ENCODE measurements at places on chromosomes 2 and 18. TPM values are rescaled to one million over a fixed set of nuclear protein-coding genes. Genes with fewer than 3 reads are reported as not detected.

- peak; percentile 28 for DNase-seq
Measured at GRCh38 chr2:170843656-170844055, 27.0 kb downstream of the GAD1 start.

DNA sequence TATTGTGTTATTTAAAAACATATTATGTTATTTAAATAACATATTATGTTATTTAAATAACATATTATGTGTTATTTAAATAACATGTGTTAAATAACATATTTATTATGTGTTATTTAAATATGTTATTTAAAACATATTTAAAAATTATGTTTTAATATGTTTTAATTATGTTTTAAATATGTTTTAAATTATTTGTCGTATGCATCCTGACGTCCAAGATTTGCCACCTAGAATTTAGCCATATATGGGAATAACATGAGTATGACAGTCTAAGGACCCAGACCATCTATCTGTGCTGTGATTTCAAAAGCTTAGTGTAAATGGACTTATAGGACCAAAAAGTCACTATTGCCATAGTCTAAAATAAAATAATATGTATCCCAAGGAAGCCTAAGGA lies 484.3 kb upstream of the KLHL29 start:
- no peak for DNase-seq

GRCh38 chr18:68263481-68263880 lies 451.4 kb downstream of the TMX3 start:
- no peak for DNase-seq

- no peak for DNase-seq
Measured at GRCh38 chr18:24710474-24710873, 250.0 kb downstream of the HRH4 start.

DNA sequence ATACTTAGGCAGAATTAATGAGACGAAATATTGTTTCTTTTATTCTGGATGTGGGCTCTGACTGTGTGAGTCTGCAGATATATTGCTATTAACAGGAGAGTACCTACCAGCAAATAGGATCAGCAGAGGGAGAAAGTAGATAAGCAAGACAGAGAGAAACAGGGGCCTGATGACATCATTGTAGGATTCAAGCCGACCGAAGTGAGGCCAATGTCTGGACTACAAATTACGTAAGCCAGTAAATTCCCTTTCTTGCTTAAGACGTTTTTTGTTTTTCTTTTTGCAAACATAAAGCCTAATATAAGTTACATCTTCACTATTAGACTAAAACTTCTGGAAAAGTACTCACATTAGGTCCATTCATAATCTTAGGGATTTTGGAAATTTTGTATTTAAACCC lies 21.4 kb upstream of the PTPRM start:
- no peak for DNase-seq

GRCh38 chr2:209208211-209208610 lies 215.6 kb upstream of the MAP2 start:
- DNase-seq = no peak

DNA sequence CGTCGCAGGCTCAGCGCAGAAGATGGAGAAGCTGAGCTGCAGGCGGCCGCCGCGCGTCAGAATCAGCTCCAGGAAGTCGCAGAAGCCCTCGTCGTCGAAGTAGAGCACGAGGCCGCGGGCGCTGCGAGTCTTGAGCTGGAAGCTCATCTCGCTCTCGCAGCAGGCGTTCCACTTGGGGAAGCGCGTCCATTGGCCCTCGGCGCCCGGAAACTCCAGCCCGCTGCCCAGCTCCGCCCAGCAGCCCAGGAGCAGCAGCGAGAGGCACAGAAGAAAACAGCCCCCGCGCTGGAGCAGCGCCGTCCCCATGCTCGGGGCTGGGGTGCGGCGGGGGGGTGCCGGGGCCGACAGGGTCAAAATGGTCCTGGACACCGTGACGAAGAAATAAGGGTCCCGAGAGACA lies 4.0 kb downstream of the NRXN1 start:
- no peak for DNase-seq

DNA sequence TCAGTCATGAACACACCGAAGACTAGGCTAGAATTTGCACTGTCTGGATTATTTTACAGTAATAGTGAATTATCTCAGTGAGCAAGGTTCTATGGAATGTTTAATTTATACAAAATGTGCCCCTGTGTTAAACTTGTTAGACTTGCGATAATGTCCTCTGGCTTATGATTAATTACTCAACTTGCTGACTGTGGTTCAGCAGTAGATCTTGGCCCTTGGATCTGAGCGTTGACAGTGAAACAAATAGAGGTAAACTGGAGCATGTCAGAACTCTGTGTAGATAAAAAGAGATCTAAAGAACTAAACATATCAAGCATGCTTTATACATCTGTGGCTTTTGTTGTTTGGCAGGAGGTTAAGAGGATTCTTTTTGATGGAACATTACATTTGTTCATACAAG lies 407.6 kb downstream of the DSEL start:
- no peak for DNase-seq

DNA sequence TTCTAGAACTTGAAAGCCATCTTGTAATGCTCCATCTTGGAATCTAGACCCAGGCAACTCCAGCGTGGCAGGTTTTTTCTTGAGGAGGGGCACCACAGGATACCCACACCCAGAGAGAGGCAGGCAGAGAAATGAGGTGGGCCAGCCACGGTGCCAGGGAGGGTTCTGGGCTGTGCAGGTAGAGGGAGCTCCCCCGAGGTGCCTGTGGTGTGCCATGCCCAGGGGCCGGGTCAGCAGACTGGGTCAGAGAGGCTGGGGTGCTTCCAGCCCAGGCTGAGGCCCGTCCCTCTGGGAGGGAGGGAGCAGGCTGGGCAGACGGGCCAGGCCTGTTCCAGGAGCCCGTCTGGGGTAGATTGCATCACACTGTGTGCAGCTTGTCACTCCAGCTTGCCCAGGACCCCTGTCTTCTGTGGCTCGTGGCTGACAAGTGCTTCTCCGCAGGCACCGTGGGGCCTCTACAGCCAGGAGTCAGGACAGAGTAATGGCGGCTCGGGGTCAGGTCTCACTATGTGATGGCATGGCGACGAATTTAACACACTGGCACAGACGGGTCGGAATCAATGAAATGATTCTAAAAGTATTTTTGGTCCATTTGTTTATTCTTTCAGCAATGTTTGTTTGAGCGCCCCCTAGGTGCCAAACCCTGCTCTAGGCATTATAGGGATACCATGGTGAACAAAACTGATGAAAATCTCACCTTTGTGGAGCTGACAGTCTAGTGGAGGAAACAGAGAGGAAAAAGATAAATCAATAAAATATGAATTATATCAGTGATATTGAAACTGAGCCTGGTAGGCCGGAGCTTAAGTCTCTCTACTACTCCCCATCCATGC lies 144.0 kb downstream of the ACOXL start:
- DNase-seq = no peak

DNA sequence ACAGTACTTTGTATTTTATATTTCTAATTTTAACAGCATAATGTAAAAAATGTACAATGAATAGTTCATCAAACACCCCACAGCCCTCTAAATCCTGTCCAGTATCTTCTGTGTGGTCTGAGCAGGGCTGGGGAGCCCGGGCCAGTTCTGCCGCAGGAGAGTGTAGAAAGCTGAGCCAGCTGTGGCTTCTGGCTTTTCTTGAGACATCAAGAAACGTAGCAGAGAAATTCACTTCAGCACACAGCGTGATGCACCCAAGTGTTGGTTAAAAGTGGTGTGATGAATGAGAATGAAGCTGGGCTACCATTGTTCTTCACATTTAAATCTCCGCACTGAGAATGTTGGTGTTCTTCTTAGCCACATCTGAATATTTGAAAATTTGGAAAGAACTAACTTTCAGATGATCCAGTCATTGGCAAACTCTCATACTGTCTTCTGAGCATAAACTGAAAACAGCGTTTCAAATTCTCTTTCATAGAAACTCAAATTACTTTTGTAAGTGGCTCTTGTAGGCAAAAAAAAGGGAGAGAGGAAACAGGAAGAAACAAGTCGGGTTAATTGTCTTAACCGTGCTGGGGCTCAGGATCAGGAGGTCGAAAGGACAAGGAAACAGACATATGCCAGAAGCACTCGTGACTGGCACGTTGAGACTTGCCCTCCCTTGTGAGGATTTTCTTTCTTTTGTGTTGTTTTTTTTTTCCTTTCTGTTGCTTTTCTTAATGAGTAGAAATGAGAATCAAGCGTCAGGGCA lies 23.4 kb upstream of the TMEM87B start:
- DNase-seq = no peak

GRCh38 chr2:238518172-238518820 lies 91.6 kb downstream of the ASB1 start:
- DNase-seq = peak; percentile 94

DNA sequence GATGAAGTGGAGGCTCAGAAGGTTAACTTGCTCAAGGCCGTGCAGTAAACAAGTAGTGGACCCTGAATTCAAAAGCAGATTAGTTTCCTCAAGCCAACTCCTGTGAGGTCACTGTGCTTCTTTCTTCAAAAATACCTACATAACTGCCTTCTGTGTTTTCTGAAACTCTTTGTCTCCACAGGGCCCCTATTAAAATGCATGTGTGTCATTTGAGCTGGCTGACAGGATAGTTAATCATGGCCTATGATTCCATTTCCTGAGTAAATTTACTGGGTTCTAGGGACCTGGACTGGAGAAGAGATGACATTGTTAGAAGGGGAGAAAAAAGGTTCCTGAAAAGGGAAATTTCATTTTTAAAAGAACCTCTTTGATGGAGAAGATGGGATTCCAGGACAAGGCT lies 12.9 kb upstream of the DTNA start:
- no peak for DNase-seq

GRCh38 chr2:58860586-58860985 lies 619.5 kb upstream of the FANCL start:
- DNase-seq = no peak

GRCh38 chr2:161412346-161412745 lies 3.8 kb upstream of the TBR1 start:
- DNase-seq = no peak

DNA sequence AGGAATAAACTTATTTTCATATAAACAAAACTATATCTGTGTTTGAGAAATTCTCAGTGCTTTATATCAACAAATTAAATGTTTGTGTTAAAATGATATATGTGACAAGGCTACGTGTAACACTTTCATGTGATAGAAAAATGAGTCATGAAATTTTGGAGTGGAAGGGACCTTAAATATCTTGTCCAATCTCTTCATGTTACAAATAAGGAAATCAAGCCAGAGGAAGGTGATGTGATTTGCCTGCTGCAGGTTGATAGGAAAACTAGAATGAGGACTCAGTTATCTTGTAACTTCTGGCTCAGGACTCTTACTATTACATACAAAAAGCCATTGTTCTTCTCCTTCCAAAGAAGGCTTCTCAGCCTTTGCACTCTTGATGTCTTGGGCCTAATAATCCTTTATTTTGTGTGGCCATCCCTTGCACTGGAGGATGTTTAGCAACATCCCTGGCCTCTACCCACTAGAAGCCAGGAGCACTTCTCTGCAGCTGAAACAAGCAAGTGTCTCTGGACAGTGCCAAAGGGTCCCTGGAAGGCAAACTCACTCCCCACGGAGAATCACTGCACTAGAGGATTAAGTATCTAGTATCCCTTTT lies 43.0 kb upstream of the NARS1 start:
- no peak for DNase-seq

GRCh38 chr2:105933906-105934305 lies 189.2 kb downstream of the NCK2 start:
- no peak for DNase-seq

DNA sequence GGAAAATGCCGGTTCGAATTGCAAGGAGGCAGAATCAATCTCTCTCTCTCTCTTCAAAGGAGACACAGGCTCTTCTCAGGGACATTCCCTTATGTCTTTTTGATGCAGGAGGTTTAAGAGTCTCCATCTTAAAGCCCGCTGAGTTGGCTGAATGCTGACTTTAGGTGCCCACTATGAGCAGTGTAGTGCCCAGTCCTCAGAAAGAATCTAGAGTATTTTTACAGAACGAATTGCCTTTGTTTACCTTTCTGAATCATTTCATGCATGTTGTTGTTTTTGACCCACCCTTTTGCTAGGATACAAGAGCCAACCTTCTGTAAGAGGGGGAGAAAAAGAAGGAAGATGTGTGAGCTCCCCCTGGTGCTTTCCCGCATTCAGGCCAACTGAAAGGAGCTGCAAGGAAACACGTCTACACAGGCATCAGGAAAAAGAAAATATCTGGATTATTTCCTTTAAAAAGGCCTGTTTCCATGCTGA lies 193.5 kb upstream of the TCF4 start:
- no peak for DNase-seq

DNA sequence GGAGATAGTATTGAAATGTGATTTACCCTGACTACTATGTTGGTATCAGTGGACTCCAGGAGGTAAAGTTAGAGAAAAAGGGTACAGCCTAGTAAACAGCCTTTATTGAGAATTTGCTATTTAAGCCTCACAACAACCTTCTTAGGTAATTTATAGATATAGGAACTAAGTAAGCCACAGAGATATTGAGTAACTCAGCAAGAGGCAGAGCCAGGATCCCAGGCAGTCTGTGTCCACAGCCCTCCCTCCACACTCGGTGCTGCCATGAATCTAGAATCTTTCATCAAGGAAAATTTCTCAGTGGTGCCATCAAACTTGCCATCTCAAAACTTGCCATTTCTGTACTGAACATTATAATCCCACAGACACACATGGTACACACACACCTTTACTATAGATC lies 170.9 kb downstream of the CAPN13 start:
- no peak for DNase-seq

GRCh38 chr2:52539026-52539970 lies 1228.3 kb upstream of the CHAC2 start:
- no peak for DNase-seq

GRCh38 chr18:2338601-2339000 lies 232.7 kb downstream of the METTL4 start:
- no peak for DNase-seq

SMCHD1 gene
- 10.5 TPM for polyA plus RNA-seq

CD226 gene
- polyA plus RNA-seq = 0.53 TPM

NLRC4 gene
- not detected for polyA plus RNA-seq

DLGAP1 gene
- 0.02 TPM for polyA plus RNA-seq

PLEKHH2 gene
- 2.2 TPM for polyA plus RNA-seq

NDUFV2 gene
- polyA plus RNA-seq = 124 TPM

LRRTM1 gene
- polyA plus RNA-seq = not detected

RASGRP3 gene
- 1.7 TPM for polyA plus RNA-seq

CNGA3 gene
- polyA plus RNA-seq = not detected

DPY30 gene
- 35.3 TPM for polyA plus RNA-seq

EPAS1 gene
- polyA plus RNA-seq = 312 TPM

TUBA3E gene
- not detected for polyA plus RNA-seq

All from BJ (cell line).